IgD-negative memory B cell (primary cell): ENCODE measurements at places on chromosomes 2 and 18. TPM values are rescaled to one million over a fixed set of nuclear protein-coding genes. Genes with fewer than 3 reads are reported as not detected.

Gene REG1B
- not detected for polyA plus RNA-seq

Gene POTEE
- 0.09 TPM for polyA plus RNA-seq

Gene RBKS
- polyA plus RNA-seq, result 7.5 TPM

Gene DAPL1
- not detected for polyA plus RNA-seq

Gene SP140
- 130 TPM for polyA plus RNA-seq

Gene UGT1A6
- polyA plus RNA-seq, result not detected

Gene HOXD13
- not detected for polyA plus RNA-seq

Gene CFC1
- not detected for polyA plus RNA-seq

Gene AAK1
- polyA plus RNA-seq, result 6.0 TPM

Gene TUBB8B
- polyA plus RNA-seq, result 0.38 TPM

Gene KDSR
- 40.2 TPM for polyA plus RNA-seq

Gene CNTNAP5
- not detected for polyA plus RNA-seq

Gene SERPINB11
- not detected for polyA plus RNA-seq

Gene INPP4A
- polyA plus RNA-seq, result 8.2 TPM

Gene STON1
- polyA plus RNA-seq, result 0.06 TPM

Gene DHRS9
- polyA plus RNA-seq, result 3.3 TPM

Gene HJURP
- polyA plus RNA-seq, result not detected

Gene CACNB4
- 0.43 TPM for polyA plus RNA-seq

Gene ERFE
- polyA plus RNA-seq, result not detected

Gene FAM161A
- polyA plus RNA-seq, result 1.4 TPM

Gene DNAJC5G
- not detected for polyA plus RNA-seq

Gene RTP5
- polyA plus RNA-seq, result not detected

Gene CD8B2
- not detected for polyA plus RNA-seq

Gene APLF
- polyA plus RNA-seq, result 2.3 TPM

Gene GATA6
- polyA plus RNA-seq, result not detected

Gene MOCOS
- 0.13 TPM for polyA plus RNA-seq

Gene TMEM200C
- not detected for polyA plus RNA-seq

Gene ROCK1
- 41.2 TPM for polyA plus RNA-seq
